SW 1271 (cell line): ENCODE measurements at places on chromosomes 4 and X.

- DNase-seq, result no peak
These were observed 108.7 kb downstream of the CORIN start for GRCh38 chr4:47729131-47729680.

DNA sequence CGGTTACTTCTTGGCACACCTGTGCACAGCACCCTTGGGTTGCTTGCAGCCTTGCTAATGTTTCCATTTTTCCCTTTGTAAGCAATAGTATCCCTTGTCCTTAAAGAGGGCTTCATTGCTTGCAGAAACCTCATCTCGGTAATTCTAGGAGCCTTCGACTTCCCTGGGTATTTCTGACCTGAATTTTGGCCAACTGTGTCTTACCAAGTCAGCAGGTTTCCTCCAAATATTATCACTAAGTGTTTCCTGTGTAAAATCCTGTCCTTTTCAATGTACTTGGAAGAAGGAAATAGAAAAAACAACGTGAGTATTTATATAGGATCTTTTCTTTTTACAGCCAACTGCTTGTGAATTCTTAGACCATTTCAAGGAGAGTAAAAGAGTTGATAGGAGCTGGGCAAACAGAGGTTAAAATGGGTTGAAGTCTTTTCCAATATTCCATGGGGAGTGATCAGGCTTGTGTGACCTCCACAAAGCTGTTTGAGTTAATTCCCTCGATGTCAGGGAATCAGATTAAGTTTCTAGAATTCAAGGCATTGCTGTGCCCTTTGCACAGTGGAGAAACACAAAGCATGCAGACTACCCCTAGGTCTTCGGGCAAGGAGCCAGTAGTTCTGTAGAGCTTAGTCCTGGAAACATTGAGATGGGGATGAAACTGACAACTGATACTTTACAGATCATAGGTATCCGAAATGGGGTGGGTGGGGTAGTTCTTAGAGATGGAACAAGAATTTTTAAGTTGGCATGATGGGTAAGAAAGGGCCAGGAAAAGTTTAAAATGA lies 209.9 kb downstream of the CPE start:
- no peak for DNase-seq

DNA sequence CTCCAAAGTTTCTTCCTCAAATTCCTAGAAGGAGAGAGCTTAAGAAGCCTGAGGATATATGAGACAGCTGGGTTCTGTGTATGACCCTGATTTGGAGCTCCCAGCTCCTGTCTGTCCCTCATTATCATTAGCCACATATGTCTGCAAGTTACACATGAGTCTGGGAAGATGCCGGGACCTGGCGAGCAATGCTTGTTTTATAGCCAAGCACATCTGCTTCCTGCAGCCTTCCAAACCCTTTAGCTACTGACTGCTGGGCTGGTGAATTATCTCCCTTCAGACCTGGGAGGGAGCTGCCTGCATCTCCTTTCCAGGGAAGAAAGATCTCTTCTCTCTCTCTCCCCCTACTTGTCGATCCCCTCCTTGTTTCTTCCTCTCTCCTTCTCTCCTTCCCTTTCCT lies 556.7 kb upstream of the BOD1L1 start:
- no peak for DNase-seq

GRCh38 chr4:112185334-112185733 lies 40.1 kb downstream of the FAM241A start:
- DNase-seq, result no peak

- DNase-seq, result no peak
These were observed 11.8 kb downstream of the ANOS1 start for GRCh38 chrX:8720136-8720535.

- no peak for DNase-seq
These were observed 140.1 kb downstream of the CBR4 start for GRCh38 chr4:168870004-168870403.

- DNase-seq, result no peak
These were observed 148.7 kb upstream of the PTCHD1 start for GRCh38 chrX:23185951-23186350.

- no peak for DNase-seq
These were observed 1.7 kb downstream of the OCIAD1 start for GRCh38 chr4:48832571-48832970.

- DNase-seq, result no peak
These were observed 53.7 kb upstream of the NFKB1 start for GRCh38 chr4:102447413-102447812.

DNA sequence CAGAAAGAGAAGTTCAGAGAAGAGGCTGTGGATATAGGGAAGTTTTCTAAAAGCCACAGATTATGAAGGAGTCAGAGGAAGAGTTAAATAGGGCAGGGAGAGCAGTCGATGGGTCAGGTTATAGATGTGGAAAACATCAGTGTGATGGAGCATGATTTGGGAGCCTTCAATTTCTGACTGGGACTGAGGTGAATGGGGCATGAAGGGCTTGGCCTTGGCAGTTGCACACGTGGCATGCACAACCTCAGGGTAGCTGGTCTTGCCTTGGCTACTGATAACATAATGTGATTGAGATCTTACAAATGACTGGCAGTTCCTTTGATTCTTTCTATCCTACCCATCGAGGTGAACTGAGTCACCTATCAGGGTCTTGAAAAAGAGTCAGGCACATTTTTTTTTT lies 59.7 kb downstream of the AFM start:
- no peak for DNase-seq

DNA sequence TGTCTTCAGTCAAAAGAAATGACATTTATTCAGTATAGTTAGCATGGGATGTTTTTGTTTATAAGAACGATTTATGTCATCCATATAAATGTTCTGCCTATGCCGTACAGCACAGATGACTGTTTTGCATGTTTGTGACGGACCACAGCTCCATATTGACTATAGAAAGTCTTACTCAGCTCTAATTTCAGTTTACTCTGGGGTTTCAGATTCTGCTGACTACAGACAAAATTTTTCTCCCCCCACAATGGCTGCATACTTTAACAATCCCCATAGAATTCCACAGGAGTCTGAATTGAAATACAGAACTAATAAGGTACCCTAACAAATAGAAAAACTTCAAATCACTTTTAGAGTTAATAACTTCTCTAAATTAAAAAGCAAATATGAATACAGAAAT lies 191.0 kb downstream of the SCFD2 start:
- no peak for DNase-seq

DNA sequence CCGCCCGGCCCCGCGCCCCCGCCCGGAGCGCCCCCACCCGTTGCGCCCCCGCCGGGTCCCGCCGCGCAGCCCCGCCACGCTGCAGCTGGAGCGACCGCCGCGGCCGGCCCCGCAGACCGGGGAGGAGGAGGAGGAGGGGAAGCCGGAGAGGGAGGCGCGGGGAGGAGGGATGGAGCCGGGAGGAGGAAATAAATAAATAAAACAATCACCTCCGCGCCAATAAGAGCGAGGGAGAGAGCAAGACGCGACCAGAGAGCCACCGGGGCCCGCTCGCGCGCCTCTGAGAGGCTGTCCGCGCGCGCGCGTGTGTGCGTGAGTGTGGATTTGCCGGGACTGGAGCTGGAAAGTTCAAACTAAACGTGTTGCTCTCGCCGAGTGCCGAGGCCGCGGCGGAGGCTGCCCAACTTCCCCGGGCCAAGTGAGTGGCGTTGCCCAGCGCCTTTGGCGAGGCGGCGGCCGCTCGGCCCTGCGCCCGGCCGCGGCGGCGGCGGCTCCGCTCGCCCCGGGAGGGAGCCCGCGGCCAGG lies 2184.4 kb upstream of the TENM3 start:
- peak; percentile 24 for DNase-seq

- DNase-seq, result no peak
These were observed 109.7 kb downstream of the AFAP1 start for GRCh38 chr4:7829652-7830580.

DNA sequence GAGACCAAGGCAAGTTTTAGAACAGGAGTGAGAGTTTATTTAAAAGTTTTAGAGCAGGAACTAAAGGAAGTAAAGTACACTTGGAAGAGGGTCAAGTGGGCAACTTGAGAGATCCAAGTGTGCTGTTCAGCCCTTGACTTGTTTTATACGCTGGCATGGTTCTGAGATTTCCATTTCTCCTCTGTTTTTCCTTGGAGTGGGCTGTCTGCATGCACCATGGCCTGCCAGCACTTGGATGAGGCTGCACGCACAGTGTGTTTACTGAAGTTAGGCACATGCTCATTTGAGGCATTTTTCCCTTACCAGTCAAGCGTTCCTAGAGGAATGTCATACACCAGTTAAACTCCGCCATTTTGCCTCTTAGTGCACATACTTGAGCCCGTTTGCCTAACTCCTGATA lies 8.7 kb upstream of the ZNF674 start:
- no peak for DNase-seq

- no peak for DNase-seq
These were observed 433.7 kb downstream of the GPM6A start for GRCh38 chr4:175378372-175378771.

DNA sequence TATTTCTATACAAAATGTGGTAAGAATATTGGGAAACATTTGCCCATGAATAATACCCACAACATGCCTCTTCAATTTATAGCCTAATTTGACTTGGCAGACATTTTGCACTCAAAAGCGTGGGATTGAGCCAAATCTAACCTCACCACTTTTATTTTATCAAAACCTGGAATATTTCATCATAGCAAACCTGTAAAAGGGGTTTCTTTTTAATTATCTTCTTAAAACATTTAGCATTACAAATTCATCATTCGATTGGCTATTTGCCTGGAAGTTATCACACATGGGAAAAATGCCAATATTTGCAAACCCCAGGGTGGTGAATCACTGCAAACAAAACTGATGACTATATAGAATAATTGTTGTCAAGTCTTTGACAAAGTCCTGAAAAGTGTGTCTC lies 56.2 kb downstream of the VCX3B start:
- DNase-seq, result no peak

- no peak for DNase-seq
These were observed 126.9 kb upstream of the PDLIM3 start for GRCh38 chr4:185662030-185662778.

- DNase-seq, result no peak
These were observed 43.2 kb downstream of the PCDH7 start for GRCh38 chr4:30763321-30763727.
